ENCODE measurements at places on chromosomes 4 and X. TPM values are rescaled to one million over a fixed set of nuclear protein-coding genes. Genes with fewer than 3 reads are reported as not detected.

The C4orf36 gene
- 0.87 TPM for polyA plus RNA-seq

The FRMD7 gene
- 0.02 TPM for polyA plus RNA-seq

The EVC2 gene
- polyA plus RNA-seq, result 1.8 TPM

The FAT4 gene
- 0.56 TPM for polyA plus RNA-seq

The OPN1LW gene
- not detected for polyA plus RNA-seq
